Upper lobe of left lung (tissue), 6 donors: ENCODE measurements at places on chromosomes 12 and 14. TPM values are rescaled to one million over a fixed set of nuclear protein-coding genes. Genes with fewer than 3 reads are reported as not detected.

Gene LAG3
- total RNA-seq: 1.0 TPM

Gene PLD4
- not detected for total RNA-seq

Gene PPP1R36
- total RNA-seq: 2.9 TPM

Gene DEGS2
- 6.5 TPM for total RNA-seq

Gene SYNE3
- 38.8 TPM for total RNA-seq
